ENCODE measurements at places on chromosomes 5 and 9.

DNA sequence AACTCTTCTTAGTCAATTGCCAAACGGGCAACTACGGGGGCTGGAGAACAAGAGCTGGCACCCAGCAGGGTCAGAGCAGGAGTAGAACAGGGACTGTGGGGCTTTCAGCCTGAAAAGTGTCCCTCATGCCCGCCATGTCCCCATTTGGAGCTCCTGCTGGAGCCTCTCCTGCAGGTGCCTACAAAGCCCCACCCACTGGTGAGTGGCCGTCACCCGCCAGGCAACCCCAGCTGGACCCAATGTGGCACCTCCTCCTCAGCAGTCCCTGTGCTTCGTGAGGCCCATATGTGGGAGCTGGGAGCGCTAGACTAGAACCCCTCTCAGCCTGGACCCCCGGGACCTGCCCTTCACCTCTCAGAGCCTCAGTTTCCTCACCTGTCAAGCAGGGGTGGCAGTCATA is 40.9 kb downstream of the VAV2 start:
- no peak for DNase-seq

- DNase-seq = no peak
Observed at GRCh38 chr5:8907168-8907868, 638.6 kb downstream of the SEMA5A start.

DNA sequence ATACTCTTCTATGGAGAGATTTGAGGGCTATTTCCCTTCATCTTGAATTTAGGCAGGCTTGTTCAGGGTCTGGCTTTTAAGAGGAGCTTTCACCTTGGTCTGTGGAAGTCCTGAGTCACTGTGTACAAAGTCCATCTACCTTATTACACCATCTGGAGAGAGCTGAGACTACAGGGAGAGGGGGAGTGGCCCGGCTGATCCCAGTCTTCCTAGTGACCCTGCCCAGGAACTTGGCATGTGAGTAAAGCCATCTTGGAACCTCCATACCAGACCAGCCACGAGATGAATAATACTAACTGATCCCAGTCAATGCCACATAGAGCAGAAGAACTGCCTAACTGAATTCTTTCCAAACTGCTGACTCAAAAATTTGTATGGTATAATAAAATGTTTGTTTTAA is 8.4 kb upstream of the IL6ST start:
- DNase-seq = no peak

GRCh38 chr5:146920351-146920881 is 41.9 kb upstream of the PPP2R2B start:
- DNase-seq = no peak

GRCh38 chr5:154369682-154370081 is 76.1 kb upstream of the SAP30L start:
- no peak for DNase-seq

DNA sequence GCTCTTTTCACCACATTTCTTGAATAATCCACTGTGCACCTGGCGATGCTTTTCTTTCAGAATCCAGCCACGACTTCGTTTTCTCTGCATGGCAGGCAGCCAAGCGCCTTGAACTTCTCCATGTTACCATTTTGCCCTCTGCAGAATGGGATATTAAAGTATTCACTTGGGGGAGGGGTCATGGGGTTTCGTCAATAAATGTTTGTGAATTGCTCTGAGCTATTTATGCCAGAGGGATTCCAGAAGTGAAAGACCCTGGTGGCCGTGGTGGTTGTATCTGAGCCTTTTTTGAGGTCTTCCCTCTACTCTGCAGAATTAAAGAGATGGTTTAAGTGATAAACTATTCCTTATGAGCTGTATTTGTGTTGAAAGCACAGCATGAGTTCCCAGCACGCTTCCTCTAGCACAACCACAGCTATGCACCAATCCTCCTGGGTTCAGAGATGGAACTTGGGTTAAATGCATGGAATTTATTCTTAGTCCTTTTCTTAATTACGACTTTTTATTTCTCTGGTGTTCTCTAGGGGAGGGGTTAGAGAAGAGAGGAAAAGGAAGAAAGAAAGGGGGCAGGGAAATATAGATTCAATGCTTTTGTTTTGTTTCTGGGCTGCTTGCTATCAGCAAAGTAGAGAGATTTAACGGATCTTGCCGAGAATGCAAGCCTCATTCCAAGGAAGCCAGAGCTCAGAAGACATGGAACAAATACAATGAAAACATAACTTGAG is 478.2 kb upstream of the TNC start:
- no peak for DNase-seq

DNA sequence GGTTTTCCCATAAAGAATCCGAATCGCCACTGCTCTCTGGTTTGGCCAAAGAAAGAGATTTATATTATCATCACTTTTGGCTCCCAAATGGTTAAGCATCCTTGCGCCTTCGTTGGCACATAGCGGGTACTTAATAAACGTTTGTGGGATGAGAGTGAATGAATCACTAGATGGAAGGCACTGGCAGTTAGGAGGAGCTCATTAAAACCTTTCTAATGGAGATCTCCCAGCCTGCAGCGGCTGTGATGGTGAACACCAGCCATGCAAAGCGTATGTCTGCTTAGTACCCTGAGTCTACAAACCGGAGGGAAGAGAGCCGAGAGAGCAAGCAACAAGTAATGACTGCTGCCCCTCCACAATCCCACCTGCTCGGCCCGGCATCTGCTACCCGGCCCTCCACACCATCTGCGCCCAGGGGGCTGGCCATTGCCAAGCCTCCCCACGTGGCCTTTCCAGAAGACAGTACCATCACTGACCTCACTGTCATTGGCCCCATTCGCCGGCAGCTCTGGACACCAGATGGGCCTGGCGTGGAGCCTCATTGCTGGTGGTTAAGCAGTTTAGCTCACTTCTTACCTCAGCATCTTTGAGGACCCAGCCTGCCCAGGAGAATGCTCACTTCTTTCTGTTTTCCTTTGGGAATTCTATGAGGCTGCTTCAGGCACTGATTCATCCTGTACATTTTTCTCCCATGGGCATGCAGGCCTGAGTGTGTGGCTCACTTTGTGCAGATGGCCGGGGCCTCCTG is 39.3 kb upstream of the ANKRD33B start:
- DNase-seq = no peak

DNA sequence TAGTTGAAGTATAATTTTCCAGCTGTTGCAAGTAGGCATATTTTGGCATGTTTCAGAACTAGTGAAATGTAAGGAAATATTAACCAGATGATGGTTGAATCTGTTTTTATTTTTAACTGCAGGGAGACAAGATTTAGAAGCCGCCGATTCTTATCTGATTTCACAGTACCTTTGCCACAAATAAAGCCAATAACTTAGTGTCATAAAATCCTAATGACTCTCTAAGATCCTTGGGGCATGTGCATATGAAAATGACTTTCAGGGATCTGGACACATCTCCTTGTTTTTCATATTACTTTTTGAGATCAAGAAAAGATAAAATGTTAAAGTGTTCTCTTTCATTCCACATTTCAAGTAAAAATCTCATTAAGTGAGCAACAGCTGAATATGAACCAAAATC is 125.8 kb upstream of the CNTLN start:
- DNase-seq = no peak

DNA sequence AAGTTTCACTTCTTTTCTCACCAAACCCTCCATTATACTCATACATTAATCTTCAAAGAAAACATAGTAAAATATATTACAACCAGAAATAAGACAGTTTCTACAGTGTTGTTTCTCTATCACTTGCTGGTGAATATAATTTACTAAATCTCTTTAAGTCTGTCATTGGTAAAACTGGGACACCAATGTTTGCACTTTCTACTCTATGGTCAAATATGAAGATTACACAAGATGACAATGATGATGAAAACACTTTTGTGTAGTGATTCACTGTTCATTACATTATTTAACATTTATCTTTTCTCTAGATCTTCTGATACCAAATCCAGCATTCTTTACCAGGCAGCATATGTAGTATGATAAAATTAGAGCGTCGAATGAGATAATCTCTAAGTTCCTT is 459.1 kb downstream of the DMAC1 start:
- DNase-seq = no peak

GRCh38 chr9:90365666-90366065 is 277.0 kb downstream of the DIRAS2 start:
- DNase-seq = no peak

- no peak for DNase-seq
Observed at GRCh38 chr9:28001096-28001495, 427.8 kb upstream of the C9orf72 start.

- no peak for DNase-seq
Observed at GRCh38 chr9:118650417-118650816, 718.8 kb downstream of the BRINP1 start.

- DNase-seq = no peak
Observed at GRCh38 chr9:92183449-92183848, 68.2 kb upstream of the SPTLC1 start.

DNA sequence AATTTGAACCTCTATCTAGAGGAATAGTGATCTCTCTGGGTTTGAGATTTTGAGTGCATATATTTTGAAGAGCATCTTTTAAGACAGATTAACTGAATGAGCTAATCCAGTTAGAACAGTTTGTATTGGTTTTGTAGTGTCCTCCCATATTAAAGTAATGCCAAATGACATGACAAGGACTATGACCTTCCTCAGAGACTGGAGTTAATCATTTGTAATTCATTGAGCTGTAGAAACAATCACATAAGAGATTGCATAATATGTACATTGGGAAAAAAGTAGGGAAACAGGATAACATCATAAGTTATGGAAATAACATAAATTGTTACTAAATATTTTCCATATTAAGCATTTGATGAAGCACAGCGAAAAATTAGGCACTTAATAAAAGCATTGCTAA is 45.8 kb upstream of the PRDM9 start:
- DNase-seq = no peak

DNA sequence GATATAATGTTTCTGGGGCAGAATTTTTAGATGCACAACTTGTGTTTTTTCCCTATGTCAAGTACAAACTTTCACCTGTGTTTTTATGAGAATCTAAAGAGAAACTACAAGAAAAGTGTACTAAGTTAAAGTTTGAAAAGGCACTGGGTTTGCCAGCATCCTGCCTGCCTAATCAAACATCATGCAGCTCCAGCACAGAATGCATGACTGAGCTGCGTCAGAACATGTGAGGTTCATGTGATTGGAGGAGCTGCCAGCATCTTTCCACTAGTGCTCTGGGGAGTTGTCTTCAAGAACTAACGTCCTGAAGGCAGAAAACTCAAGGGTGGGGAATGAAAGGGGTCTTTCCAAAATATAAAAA is 46.1 kb upstream of the RIC1 start:
- no peak for DNase-seq

DNA sequence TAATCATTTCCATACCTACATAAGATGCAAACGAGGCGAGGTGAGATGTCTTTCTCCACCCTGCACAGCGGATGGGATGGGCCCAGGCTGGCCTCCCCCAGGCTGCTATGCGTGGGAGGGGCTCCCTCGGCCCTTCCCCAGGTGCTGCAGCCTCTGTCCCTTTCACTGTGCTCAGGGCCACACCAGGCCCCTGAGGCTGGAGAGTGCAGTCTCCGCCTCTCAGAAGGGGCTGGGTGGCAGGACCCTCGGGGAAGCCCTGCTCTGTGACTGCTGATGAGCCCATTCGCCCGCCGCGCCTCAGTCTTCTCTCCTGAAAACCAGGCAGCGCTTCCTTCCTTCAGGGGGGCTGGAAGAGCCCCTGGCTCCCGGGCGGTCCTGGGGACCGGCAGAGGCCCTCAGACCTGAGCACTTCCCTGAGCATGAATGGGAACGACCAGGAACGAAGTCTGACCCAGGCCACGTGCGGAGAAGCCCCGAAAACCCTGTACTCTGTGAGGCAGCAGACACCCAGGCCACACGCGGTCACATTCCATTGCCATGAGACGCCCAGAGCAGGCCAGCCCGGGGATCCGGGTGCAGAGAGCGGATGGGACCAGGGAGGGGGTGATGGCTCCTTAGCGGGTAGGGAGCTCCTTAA is 21.9 kb upstream of the NOTCH1 start:
- no peak for DNase-seq

- no peak for DNase-seq
Observed at GRCh38 chr9:70868041-70868440, 253.4 kb downstream of the TRPM3 start.

DNA sequence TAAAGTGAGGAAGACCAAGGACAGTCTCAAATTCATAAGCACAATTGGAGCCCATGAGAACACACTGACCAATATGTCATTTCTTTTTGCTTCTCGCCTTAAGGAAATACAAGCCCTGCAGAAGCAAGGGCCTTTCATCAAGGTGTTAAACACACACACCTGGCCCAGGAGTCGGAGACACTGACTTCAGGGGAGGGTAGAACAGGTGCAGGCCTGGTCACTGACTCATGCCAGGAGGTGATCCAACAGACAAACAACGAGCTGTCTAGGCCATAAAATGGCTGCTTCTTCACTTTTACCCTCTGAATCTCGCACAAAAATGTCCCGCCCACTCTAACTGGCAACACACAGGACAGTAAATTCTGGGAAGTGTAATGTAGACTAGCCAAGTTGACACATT is 62.7 kb downstream of the RGMB start:
- DNase-seq = peak; percentile 7

GRCh38 chr9:136378170-136379002 is 4.9 kb upstream of the CARD9 start:
- no peak for DNase-seq

DNA sequence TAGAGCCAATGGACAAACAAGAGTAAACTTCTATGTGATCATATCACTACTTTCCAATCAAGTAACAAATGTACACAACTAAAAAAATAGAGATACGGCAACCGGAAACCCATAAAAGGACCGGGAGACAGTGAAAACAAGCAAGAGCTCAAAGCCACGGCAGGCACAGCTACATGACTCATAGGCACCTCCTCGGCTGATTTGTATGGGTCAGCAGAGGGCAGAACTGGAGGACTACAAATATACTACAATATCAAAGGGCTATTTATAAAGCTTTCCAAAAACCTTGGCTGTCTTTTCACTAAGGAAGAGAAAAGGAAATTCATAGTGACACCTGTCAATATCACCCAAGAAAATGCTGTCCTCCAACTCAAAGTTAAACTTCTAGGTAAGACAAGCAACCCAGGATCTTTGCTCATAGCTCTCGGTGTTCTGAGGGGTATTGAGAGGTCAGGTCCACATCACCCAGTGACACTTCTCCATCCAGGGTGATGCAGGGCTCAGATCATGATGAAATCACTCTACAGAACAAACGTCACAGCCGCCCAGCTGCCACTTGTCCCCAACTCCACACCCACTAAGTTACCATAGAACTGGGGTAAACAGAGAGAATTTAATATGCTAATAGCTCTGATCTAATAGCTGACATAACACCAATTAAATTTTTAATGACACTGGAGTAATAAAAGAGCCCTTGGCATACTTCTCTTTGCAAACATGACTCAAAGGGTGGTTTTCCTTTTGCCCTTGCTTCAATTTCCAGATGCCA is 41.3 kb downstream of the PFDN1 start:
- peak; percentile 34 for DNase-seq

- DNase-seq = peak; percentile 1
Observed at GRCh38 chr5:168193493-168194250, 97.8 kb upstream of the WWC1 start.

All from NCI-H146 (cell line).